ENCODE measurements at places on chromosomes 2 and 18.
A peak's percentile ranks its signal among the peaks of the same experiment; 100 is the strongest.

DNA sequence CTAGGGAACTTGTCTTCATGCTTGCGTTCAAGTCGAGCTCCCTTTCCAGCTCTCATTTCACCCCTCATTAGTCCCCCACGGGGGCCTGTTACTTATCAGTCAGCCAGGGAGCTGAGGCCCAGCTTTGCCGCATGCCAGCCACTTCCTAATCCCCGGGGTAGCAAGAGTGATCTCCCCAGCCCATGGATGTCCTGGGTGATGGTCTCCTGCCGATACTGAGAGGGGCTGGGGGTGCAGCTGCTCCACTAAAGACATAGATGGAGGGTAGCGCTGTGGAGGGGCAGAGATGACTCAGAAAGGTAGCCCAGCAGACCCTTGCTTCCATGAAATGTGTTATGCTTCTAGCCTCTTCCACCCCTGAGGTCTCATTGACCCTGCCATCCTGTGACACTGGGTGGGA is 314.0 kb upstream of the EPAS1 start:
- DNase-seq, result peak; percentile 71

DNA sequence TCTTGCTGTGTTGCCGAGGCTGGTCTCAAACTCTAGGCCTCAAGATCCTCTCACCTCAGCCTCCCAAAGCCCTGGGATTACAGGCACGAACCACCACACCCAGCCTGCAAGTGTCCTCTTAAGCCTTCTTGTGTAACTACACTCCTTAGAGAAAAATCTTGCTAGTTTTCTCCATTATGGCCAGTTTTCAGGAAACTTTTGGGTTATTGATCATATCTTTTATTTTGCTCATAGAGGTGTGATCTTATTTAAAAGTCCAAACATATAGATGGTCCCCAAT is 2.4 kb downstream of the SOCS6 start:
- DNase-seq, result no peak

- no peak for DNase-seq
Observed at GRCh38 chr2:46915281-46915810, at the start of gene MCFD2. MCFD2 (minus strand) TSS chr2:46915806; CDS start chr2:46909171, 6,635 bp downstream.

- no peak for DNase-seq
Observed at GRCh38 chr2:60819155-60819862, 62.1 kb upstream of the REL start.

DNA sequence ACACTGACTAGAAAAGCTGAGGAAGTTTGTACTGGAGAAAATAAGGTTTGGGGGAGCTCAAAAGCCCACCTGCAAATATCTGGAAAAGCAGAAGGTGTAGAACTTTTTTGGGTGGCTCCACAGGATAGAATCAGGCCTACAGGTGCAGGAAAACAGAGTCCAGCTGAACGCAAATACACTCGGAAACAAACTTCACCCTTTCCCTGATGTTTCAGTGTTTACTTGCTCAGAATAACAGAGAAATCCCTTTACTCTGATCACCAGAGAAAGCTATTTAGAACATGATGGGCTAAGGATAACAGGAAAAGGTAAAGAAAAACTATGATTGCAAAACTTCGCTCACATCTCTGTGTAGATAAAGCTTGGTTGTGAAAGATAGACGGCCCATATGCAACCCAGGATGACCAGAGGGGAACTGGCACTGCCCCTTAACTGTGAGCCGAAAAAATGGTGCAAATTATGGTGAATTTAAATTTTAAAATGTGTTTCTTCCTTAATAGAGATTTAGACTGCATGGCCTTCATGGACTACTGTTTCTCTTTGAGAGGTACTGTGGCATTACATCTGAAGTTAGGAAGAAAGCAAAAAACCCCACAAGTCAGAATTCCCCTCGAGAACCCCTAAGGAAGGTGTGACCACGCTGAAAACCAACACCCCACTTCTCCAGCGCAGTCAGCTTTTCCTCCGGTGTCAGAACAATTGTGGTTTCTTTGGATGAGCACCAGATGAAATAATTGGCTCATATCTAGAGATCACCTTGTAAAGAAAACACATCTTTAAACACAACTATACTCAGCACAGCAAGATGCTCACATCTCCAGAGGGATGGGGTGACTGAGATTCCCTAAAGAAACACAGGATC is 84.5 kb upstream of the TMEM247 start:
- DNase-seq, result no peak

DNA sequence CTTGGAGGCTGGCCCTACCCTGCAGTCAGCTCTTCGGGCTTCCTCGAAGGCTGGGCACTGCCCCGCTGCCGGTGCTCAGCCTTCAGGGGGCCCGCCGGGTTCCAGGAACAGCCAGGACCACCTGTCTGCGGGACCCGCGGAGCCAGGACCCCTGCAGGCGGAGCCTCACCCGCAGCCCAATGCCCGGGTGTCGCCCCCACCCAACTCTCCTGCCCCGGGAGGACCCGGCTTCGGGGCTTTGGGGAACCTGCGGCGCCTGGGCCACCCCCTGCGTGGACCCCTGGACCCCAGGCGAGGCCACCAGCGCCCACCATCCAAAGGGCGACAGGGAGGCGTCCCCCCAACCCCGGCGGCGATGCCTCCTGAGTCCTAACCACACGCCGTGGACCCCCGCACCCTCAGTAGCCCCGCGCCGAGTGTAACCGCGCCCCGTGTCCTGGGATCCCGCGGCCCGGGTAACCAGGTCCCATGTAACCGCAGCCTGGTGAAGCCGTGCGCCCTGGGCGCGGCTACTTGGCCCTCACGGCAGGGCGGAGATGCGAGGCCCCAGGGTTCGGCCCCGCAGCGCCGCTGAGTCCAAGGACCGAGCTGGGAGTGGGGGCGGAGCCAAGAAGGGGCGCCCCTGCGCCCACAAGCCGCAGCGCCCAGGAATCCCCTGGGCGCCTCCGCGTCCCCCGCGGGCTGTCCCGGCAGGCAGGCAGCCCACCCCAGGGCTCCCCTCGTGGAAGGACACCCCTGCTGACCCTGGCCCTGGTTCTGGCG is 11.0 kb upstream of the UBE2F start:
- DNase-seq, result no peak

- DNase-seq, result no peak
Observed at GRCh38 chr2:135174049-135174809, 122.1 kb downstream of the RAB3GAP1 start.

DNA sequence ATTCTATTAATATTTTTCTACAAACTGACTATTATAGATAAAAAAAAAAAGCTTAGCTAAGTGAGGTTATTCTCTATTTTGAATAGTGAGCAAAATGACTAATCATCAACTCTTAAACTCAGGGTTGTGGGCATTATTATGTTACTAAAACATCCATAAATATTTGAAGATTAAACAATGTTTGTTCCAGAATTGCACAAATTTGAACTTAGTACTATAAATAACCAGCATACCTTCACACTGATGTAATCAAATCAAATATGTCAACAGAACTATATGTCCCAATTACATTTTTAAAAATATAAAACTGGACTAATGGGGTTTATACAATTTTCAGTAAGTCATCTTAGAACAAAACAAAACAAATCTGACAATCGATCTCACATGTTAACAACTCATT is 800.9 kb downstream of the LRP1B start:
- DNase-seq, result no peak

GRCh38 chr2:152646775-152647174 is 70.5 kb downstream of the PRPF40A start:
- no peak for DNase-seq

GRCh38 chr2:209519271-209519670 is 95.4 kb downstream of the MAP2 start:
- no peak for DNase-seq

- no peak for DNase-seq
Observed at GRCh38 chr2:241706537-241706936, 4.7 kb downstream of the ING5 start.

- peak; percentile 63 for DNase-seq
Observed at GRCh38 chr2:96510931-96511595, 5.9 kb upstream of the NEURL3 start.

DNA sequence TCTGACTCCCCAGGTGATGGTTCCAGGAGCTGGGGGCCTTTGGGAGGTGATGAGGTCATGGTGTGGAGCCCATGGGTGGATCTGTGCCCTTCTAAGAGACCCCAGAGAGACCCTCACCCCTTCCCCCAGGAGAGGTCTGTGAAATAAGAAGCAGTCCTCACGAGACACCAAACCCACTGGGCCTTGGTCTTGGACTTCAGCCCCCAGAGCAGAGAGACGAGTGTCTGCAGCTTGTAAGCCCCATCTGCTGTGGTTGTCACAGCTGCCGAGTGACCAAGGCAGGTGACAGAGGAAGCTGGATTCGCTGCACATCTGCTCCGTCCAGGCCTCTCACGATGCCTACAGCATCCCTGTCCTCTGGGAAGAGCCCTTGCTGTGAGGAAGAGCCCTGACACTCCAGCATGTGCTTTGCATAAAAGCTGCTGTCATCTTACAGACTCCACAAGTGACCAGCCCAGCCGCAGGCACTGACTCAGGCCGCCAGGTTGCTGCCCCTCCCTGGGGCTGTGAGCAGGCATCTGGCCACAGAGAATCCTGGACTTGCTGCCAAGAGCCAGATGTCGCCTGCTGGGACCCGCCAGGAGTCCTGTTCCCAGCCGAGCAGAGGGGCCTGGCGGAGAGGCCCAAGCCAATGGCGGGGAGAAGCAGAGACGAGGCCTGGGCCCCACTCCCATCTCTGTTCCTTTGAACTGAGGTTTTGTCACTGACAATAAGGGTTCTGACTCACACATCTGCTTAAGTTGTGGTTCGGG is 150.8 kb downstream of the PXDN start:
- DNase-seq, result no peak

- DNase-seq, result no peak
Observed at GRCh38 chr2:158723181-158723838, 71.8 kb upstream of the DAPL1 start.

GRCh38 chr2:20391951-20392699 is 41.5 kb upstream of the PUM2 start:
- DNase-seq, result peak; percentile 66

GRCh38 chr2:216633616-216634369 is 573 bp downstream of the IGFBP2 start:
- no peak for DNase-seq

- no peak for DNase-seq
Observed at GRCh38 chr2:9230051-9230802, 23.6 kb downstream of the ASAP2 start.

DNA sequence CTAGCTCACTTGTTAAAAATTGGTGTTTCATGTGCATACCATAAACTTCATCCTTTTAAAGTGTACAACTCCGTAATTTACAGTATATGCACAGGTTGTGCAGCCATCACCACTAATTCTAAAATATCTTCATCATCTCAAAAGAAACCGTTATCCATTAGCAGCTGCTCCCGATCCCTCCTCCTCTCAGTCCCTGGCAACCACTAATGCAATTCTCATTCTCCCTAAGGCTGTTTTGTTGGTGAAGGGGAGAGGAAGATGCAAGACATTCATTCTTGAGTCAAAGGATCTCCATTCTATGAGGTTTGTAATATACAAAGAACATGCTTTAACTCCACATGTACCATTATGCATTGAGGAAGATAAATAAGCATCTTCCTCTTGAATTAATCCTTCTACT is 48.6 kb downstream of the RNU4ATAC start:
- DNase-seq, result no peak

- no peak for DNase-seq
Observed at GRCh38 chr2:150209746-150210145, 277.7 kb downstream of the RND3 start.

DNA sequence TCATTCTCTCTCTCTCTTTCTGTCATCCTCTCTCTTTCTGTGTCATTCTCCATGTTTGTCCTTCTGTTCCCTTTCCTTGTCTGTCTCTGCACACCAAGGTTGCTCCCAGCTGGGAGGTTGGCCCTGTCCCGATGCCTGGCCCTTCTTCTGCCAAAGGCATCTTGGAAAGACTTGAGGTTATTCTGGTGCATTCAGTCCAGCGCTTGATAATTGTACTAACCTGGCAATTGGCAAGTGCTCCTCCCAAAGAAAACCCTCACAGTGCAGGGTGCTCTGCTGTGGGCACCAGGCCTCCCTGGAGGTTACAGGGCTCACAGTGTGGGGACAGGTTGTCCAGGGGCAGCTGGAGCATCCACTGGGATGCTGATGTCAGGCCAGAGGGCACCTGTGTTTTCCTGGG is 95.4 kb downstream of the GLI2 start:
- no peak for DNase-seq

Data from osteocyte (in vitro differentiated cells).